ENCODE measurements at places on chromosomes 4 and X.

GRCh38 chrX:101617211-101618191 is at the start of gene ARMCX6:
Gene ARMCX6 (minus strand): TSS chrX:101618000. CDS start chrX:101616620, 1,380 bp downstream.
- DNase-seq, result peak; percentile 50

GRCh38 chr4:186798951-186799659 is 75.4 kb upstream of the FAT1 start:
- no peak for DNase-seq

DNA sequence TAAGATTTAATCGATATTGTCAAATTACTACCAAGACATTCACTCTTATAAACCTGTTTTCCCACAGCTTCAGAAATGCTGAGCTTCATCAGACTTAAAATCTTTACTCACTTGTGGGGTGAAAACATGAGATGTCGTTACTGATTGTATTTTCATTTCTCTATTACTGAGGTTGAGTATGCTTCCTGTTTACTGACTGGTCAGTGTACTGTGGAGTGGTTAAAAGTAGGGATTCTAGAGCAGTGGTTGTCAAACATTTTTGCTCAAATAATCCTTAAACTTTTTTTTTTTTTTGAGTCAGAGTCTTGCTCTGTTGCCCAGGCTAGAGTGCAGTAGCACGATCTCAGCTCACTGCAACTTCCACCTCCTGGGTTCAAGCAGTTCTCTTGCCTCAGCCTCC is 50.3 kb downstream of the NSUN7 start:
- DNase-seq, result no peak

DNA sequence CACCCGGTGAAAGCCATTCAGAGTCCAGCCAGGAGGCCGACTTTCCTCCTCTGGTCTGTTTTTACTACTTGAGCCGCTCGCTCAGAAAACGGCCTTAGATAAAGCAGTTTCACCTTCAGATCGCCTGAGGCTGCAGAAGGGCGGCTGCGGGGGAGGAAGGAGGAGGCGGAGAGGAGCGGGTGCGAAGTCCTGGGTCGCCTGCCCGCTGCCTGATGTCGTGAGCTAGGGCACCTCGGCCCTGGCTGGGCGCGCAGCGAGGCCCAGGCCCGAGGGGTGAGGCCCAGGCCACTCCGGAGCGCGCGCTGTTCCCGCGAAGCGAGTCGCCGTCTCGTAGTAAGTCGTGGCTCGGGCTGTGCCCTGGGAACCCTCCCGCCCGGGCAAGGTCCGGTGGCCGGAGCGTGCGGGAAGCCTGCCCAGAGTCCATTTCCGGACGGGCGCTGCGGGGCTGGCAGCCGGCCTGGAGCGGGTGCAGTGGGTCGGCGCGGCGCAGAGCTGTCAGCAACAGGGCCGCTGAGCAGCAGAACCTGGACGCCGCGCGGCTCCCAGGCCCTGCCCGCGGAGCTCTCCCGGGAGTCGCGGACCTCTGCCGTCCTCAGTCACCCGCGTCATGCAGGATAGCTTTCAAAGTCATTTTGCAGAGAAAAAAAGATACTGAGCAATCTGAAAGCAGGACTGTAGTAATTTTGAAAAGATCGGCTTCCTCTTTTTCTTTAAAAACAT is 18.6 kb downstream of the TRIM2 start:
- peak; percentile 34 for DNase-seq

DNA sequence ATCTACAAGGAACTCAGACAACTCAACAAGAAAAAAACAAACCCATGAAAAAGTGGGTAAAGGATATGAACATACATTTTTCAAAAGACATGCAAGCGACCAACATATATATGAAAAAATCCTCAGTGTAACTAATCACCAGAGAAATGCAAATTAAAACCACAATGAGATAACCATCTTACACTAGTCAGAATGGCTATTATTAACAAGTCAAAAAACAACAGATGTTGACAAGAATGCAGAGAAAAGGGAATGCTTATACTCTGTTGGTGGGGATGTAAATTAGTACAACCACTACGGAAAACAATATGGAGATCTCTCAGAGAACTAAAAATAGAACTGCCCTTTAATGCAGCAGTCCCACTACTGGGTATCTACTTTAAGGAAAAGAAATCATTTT is 12.1 kb downstream of the NIPAL1 start:
- no peak for DNase-seq

DNA sequence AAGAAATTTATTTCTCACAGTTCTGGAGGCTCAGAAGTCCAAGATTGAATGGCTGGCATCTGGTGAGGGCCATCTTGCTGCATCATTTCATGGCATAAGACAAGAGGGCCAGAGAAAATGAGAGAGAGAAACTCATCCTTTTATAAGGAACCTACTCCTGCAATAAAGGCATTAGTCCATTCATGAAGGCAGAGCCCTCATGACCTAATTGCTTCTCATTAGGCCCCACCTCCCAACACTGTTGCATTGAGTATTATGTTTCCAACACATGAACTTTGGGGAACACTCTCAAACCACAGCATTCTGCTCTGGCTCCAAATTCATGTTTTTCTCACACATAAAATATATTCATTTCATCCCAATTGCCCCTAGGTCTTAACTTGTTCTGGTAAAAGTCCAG is 14.2 kb downstream of the RNF175 start:
- DNase-seq, result no peak

DNA sequence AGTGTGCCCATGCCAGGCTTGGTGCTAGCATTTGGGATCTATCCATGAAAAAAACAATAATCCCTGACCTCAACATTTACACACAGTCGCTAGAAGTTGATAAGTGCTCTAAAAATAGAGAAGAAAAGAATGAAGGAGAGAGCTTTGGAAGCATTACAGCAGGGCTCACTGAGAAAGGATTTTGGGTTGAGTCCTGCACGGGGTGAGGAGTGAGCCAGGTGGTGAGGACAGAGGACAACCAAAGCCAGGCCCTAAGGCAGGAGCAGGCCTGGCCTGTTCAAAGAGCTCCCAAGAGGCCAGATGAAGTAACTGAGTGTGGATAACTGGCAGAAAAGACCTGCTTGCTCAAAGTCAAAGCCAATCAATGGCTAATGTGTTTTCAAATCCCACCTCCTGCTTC is 20.7 kb upstream of the PROM1 start:
- DNase-seq, result no peak

- DNase-seq, result no peak
Observed at GRCh38 chrX:75131973-75132627, 24.0 kb downstream of the ABCB7 start.
